NCI-H2081 (cell line): ENCODE measurements at places on chromosomes 6 and 20.
A peak's percentile ranks its signal among the peaks of the same experiment; 100 is the strongest.

GRCh38 chr20:23305098-23305497 lies 45.5 kb upstream of the NXT1 start:
- no peak for DNase-seq

- no peak for DNase-seq
Measured at GRCh38 chr6:36350681-36351571, 14.2 kb upstream of the BNIP5 start.

DNA sequence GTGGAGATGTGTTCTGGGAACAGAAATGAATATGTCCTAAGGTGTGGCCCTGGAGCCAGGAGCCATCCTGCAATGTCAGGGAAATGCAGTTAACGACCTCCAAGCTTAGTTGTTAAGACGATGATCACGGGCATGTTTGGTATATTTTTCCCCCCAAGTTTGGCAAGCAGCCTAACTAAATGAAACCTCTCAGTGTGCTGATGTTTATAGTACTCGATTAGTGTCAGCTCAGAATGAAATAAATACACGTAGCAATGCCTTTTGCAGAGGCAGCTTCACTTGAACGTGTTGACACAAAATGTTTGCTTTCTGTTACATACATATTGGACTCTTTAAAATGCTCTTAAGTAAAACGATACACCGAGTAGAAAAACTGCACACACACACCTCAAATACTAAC lies 76.2 kb upstream of the OLIG3 start:
- DNase-seq, result peak; percentile 96

- DNase-seq, result no peak
Measured at GRCh38 chr6:112122756-112123155, 35.4 kb downstream of the FAM229B start.

DNA sequence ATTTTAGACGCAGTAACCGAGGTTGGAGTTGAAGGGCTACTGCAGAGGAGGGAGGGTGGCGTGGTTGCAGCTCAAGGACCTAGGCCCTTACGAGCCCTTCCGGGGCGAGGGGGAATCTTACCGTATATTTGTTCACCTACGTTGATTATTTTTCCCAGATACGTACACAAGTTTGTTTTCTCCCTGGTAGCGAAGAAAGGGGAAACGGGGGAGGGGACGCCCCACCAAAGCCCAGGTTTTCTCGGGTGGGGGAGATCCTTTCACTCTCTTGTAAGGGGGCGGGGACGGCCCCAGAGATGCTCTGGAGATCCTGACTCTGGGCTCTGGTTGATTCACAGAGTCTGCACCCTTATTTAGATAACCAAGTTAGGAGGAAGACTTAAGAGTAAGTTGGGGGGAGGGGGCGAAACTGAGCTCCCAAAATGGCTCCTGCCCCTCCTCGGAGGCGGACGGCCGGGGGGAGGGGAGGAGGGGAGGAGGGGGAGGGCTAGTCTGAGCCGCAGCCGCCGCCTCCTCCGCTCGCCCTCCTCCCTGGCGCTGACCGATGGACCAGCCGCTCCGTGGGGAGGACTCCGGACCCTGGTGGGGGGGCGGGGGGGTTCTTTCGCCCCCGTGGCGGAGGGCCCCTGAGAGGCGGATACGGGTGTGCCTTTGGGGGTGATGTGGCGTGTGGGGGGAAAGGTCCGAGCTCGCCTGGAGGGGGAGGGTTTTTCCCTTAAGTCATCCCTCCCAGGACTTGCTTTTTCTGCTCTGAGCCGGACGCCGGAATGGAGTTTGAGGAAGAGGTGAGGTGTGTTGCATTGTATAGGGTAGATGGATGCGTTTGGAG lies 2.2 kb downstream of the BRD2 start:
- peak; percentile 73 for DNase-seq

DNA sequence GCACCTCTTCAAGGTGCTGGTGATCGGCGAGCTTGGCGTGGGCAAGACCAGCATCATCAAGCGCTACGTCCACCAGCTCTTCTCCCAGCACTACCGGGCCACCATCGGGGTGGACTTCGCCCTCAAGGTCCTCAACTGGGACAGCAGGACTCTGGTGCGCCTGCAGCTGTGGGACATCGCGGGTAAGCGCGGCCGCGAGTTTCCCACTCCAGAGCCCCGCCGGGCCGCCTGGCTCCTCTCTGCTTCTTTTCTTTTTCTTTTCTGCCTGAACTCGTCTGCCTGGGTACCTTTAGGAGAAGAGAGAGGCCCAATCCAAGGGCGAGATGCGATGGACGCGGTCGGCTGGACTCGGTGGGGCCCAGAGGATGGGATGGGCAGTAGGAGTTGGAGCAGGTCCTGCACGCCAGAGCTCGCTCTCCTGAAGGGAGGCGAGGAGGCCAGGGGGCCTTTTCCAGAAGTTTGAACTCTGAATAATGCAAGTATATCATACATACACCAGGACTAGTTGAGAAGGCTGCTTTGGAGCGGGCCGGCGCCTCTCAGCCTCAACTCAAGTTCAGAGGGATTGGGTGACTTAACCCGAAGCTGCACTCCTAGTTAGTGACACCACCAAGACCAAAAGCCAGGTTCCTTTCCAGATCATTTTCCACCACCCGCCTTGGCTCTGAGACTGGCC lies 445 bp downstream of the RAB32 start:
- no peak for DNase-seq

- no peak for DNase-seq
Measured at GRCh38 chr6:106563614-106564013, 65.7 kb downstream of the RTN4IP1 start.

GRCh38 chr6:148177589-148178233 lies 164.9 kb upstream of the SASH1 start:
- peak; percentile 3 for DNase-seq

GRCh38 chr6:27679308-27679963 lies 206.5 kb upstream of the ZNF184 start:
- DNase-seq, result no peak

DNA sequence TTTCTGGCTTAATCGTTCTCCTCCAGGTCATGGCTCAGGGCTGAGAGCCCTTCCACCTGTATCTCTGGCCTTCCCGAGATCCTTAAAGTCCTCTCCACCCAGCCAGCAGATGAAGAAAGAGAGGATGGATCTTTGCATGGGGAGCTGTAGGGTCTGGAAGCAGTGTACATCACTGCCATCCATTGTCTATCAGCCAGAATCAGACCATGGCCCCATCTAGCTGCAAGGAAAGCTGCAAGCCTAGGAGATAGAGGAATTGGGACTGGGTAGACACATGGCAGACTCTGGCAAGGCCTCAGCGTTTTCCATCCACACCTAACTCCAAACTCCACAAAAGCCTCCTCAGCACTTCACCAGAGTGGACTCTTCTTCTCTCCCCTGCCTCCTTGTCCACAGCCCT lies 113.8 kb upstream of the MAFB start:
- no peak for DNase-seq

- no peak for DNase-seq
Measured at GRCh38 chr6:20978151-20978614, 443.9 kb downstream of the CDKAL1 start.

- DNase-seq, result no peak
Measured at GRCh38 chr6:34610819-34611477, 54.8 kb upstream of the SPDEF start.

GRCh38 chr6:44622555-44622954 lies 235.0 kb downstream of the CDC5L start:
- DNase-seq, result no peak
